ENCODE measurements at places on chromosomes 6 and 20.

GRCh38 chr6:494394-494793 is 102.8 kb downstream of the IRF4 start:
- no peak for DNase-seq

- DNase-seq = peak; percentile 85
These were observed 28.9 kb downstream of the EIF2S2 start for GRCh38 chr20:34083137-34083536.

- no peak for DNase-seq
These were observed 1.3 kb upstream of the HLA-A start for GRCh38 chr6:29941016-29941415.

GRCh38 chr20:37590938-37591490 is 63.3 kb upstream of the BLCAP start:
- DNase-seq = no peak

GRCh38 chr6:34037151-34037550 is 108.7 kb downstream of the GRM4 start:
- no peak for DNase-seq

DNA sequence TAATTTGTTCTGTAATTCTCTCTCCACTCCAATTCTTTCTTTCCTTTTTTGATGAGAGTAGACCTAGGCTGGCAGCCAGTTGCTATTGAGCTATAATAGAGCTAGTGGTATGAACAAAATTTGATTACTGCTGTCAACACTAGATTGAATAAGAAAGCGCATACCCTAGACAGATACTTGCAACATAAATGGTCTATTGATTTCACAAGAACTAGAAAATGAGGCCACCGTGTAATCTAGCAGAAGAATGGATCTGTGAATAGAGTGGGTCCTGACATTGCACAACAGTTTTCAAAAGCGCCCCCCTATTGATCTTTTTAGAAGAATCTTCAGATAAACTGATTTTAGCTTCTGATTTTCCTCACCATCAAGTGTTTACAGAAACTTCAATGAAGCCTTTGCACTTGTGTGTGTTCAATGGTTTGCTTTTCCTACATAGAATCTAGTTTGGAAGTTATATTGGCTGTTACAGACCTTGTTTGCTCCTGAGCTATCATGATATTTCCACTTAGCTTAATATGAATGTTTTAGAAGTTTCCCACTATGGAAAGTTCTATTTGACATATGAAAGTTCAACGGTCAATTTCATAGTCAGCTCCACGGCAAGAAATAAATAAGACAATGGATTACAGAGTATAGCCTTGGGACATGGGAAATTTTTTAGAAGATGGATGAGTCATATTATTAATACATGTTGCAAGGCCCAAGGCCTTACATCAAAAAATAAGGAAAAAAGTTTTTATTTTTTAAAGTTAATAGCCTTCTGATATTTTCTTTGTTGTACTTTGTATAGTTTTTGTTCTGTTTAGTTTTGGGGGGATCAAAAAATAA is 55.6 kb downstream of the UTRN start:
- no peak for DNase-seq

DNA sequence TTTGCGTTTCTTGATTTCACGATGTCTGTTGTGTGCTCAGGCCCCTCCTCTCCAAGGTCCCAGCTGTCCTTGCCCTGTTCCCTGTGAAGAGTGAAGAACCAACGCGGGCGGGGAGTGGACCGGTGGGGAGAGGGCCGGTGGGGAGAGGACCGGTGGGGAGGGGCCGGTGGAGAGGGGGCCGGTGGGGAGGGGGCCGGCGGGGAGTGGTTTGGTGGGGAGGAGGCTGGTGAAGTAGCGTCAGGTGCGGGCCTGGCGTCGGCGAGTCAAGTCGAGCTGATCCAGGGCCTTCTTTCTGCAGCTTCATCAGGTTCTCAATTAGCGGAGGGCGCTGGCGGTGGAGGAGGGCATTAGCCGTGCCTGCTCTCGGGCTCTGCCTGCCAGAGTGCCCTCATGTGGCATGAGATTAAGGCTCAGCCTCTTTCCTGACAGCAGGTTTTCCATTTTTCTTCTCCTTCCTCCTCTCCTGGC is 21.2 kb upstream of the BHLHE23 start:
- DNase-seq = no peak

- no peak for DNase-seq
These were observed 444.5 kb downstream of the PREX1 start for GRCh38 chr20:48383252-48383651.

GRCh38 chr6:168081858-168082546 is 3.0 kb upstream of the FRMD1 start:
- no peak for DNase-seq

- no peak for DNase-seq
These were observed 24.6 kb downstream of the KDM1B start for GRCh38 chr6:18179770-18180356.

DNA sequence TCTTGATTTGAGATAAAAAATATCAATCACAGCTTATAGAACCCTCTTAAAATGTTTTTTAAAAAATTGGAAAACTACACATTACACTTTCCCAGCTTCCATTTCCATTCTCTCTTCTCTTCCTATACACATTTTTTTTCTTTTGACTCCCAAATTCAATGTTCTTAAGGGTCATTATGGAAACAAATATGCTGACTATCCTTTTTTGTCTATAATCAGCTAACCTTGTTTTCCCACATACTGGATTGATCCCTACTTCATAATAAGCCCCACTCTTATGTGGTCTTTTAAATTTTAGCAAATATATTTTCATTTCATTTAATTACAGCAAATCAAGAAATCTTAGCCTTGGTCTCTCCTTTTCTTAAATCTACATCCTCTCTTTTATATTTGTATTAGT is 378.4 kb downstream of the MEI4 start:
- no peak for DNase-seq

DNA sequence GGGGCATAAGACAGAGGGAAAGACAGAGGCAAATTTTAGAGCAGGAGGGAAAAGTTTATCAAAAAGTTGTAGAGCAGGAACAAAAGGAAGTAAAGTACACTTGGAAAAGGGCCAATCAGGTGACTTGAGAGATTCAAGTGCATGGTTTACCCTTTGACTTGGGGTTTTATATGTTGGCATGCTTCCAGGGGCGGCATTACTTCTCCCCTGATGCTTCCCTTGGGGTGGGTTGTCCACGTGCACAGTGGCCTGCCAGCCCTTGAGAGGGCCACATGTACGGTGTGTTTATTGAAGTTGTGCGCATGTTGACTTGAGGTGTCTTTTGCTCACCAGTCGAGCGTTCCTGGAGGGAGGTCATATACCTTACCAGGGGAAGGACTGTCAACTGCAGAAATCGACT is 259.5 kb upstream of the JARID2 start:
- no peak for DNase-seq

DNA sequence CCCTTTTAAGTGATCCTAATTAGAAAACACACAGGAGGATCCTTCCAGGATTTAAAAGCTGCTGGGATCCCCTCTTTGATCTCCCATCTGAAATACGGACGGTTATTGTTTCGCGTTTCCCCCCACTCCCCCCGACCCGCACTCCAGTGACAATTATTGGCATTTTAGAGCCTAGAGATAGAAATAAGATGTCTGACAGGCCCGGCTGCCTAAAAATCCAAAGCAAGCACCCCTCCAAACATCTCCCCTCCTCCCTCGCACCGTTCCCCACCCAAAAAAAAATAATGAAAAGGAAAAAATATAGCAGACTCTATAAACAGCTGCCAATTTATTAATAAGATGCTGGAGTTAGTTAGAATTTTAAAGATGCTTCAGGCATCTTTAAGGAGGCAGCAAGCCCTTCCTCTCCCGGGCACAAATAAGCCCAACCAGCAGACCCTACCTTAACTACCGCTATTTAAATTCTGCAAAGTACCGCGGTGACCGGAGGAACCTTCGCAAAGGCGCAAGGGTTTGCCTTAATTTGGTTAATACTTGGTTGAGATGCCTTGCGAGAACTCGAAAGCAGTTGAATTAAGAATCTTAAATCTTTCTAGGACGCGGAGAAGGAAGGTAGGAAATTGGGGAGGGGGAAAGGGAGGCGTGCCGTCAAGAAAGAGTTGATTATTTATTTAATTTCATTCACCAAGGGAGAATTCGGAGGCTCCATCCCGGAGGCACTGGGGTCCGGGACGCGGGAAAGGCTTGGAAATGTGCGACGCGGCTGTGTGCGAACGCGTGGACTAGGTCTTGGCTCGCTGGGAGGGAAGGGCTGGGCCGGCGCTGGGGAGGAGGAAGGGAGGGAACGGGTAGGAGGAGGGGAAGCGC is 1.5 kb upstream of the ISM1 start:
- no peak for DNase-seq

DNA sequence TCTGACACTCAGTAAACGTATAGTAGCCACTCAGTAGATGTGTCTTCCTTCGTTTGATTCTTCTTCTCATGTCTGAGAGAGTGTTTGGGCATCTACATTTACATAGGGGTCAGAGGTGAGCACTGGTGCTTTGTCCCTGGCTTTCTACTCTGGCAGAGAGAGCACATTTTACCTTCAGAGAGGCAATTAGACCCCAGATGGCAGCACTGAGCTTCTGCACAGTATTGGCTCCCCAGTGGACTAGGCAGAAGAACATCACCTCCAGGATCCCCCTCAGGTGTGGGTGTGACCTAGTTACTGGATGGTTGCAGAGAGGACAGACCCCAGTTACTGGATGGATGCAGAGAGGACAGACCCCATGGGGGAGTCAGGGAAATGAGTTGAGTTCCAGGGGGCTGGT is 327.2 kb downstream of the DHX35 start:
- DNase-seq = no peak

DNA sequence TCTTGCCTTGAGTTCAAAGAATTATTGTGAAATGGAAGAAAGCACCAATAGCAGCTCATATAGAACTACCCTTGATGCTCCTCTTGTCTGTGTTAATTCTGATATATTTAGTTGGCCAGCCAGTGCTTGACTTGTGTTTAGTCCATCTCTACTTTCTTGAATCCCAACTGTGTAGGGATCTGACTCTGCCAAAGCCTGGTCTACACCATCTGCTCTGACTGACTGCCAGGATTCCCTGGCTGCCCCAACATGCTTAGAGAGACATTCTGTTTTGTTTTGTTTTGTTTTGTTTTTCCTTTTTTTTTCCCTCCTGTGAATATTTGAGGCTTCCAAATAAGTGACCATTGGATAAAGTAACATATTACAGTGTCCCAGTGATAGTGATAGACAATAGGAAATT is 953.7 kb upstream of the MANEA start:
- no peak for DNase-seq

GRCh38 chr6:144066741-144067484 is 28.5 kb downstream of the SF3B5 start:
- no peak for DNase-seq

GRCh38 chr6:163152701-163153100 is 261.8 kb upstream of the QKI start:
- no peak for DNase-seq

GRCh38 chr20:57593134-57593886 is 26.9 kb downstream of the ZBP1 start:
- DNase-seq = no peak
